Activated effector memory CD4-positive, alpha-beta T cell treated with anti-CD3 and anti-CD28 coated beads, Interleukin-2, amount 50 U/mL, for 16 hours (primary cell): ENCODE measurements at places on chromosomes 11 and 22.

DNA sequence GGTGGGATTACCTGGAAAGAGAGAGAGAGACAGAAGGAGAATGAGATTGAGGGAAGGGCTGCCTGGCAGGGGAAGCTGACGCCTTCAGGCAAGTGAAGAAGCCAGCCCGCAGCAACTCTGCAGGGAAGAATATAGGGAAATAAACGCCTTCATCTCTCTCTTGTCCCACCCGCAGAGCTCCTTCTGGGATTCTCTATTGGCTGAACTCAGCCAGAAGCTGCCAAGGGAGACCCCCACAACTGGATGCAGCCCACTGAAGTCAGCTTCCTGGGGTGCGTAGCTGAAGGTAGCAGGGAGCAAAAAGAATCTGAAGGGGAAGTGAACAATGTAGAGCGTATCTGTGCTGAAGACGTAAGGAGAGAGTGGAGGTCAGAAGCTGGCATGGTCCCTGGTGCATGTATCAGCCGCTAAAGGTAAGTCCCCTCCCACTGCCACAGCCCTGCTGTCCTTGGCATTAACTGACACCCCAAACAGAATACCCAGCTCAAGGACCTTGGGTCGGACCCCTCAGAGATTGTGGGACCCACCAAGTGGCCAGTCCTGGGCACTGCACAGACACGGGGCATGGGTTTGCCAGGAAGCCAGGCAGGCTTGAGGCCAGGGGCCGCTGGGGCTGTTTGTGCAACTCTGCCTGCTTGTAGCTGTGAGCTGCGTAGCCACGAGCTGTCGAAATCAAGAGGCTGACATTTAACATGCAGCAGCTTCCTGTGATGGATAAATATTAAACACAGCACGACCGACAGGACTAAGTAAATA, 469.9 kb downstream of the MN1 start:
- DNase-seq, result no peak

DNA sequence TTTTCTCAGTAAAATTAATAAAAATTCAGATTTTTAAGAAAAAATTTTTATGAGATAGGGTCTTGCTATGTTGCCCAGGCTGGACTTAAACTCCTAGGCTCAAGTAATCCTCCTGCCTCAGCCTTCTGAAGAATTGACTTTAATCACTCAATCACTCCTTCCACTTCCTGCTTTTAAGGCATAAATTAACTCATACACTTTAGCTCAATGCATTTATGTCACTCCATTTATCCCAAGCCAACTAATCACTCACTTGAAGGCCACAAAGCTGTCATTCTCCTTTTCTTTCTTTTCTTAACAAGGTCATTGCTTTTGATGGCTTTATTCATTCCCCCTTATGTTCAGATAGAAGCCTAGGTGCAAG, 877 bp downstream of the ALG9 start:
- DNase-seq, result no peak

- DNase-seq, result no peak
These were observed 22.2 kb upstream of the PICALM start for GRCh38 chr11:86091086-86091485.

- DNase-seq, result no peak
These were observed 39.5 kb downstream of the CHRDL2 start for GRCh38 chr11:74691755-74692154.

DNA sequence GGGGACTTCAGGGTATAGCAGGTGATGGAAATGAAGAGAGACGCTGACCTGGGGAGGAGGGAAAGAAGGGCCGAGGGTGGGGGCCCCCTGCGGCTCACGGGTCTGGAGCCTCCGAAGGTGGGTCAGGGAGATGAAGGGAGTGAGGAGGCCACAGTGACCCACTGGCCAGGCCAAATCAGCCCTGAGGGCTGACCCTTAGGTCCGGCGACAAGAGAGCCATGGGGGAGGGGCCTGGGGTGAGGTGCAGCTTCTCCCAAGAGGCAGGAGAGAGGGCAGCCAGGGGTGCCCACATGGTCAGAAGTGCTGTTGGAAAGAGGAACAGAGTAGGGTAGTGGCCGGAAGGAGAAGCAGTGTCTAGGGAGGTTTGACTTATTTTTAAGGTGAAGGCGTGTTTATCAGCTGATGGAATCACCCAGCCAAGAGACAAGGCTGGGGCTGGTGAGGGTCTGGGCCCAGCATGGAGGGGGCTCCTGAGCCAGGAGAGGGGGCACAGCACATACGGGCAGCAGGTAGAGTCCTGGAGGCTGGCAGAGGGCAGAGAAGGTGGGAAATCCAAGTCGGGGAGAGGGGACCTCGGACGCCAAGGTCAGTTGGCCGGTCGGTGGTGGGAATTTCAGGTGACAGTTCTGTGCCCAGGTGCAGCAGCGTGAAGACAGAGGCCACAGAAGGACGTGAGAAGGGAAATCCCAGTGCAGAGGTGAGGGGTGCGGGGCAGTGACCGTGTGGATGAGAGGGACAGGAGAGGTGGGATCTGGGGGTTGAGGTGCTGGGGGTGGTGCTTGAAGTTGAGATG, 49.0 kb downstream of the LINC01488 start:
- peak; percentile 43 for DNase-seq
